ENCODE measurements at places on chromosomes 7 and 10.
A peak's percentile ranks its signal among the peaks of the same experiment; 100 is the strongest.

DNA sequence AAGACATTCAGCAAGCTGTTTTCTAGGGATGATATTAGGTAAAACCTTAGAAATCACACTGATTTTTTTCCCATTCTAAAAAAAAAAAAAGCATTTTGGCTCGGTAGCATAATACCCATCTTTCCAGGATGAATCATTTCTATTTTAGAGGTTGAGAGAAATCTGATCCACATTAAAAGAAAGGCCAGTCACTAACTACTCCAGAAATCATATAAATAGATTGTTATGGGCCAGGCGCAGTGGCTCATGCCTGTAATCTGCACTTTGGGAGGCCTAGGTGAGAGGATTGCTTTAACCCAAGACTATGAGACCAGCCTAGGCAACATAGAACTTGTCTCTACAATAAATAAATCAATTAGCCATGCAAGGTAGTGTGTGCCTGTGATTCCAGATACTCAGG is 164.3 kb downstream of the BAMBI start:
- no peak for DNase-seq

DNA sequence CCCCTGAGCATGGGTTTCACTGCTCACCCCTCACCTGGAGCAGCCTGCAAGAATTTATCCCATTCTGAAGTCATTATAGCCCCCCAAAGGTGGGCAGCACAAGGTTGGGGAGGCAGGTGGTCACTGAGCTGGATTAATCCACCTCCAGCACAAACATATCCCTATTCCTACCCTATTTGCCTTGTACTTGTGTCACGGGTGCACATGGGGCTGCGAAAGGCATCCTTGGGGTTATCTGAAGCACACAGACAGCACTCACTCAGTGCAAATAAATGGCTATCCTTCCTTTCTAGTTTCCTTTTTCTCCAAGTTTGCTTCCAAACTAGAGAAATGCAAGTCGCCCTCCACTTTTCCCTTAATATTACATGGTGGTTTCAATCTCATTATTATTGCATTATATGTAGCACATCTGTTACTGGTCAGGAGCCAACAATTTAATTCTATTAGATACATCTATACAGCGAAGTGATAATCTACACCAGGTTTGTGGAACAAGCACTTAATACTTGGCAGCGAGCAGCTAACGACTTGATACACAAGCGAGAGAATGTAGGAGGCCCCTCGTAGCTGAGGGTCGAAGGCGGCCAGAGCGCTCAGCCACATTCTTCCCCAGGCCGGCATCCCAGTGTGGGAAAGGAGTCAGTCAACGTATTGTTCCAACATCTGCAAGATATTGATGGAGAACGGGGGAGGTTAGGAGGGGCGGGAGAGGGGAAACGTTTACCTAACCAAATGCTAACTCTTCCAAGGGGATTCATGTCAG is 121.3 kb upstream of the HABP2 start:
- no peak for DNase-seq

GRCh38 chr10:36779238-36779846 is 346.1 kb upstream of the ANKRD30A start:
- no peak for DNase-seq

GRCh38 chr10:124763267-124763666 is 19.1 kb upstream of the FAM53B start:
- DNase-seq = no peak

DNA sequence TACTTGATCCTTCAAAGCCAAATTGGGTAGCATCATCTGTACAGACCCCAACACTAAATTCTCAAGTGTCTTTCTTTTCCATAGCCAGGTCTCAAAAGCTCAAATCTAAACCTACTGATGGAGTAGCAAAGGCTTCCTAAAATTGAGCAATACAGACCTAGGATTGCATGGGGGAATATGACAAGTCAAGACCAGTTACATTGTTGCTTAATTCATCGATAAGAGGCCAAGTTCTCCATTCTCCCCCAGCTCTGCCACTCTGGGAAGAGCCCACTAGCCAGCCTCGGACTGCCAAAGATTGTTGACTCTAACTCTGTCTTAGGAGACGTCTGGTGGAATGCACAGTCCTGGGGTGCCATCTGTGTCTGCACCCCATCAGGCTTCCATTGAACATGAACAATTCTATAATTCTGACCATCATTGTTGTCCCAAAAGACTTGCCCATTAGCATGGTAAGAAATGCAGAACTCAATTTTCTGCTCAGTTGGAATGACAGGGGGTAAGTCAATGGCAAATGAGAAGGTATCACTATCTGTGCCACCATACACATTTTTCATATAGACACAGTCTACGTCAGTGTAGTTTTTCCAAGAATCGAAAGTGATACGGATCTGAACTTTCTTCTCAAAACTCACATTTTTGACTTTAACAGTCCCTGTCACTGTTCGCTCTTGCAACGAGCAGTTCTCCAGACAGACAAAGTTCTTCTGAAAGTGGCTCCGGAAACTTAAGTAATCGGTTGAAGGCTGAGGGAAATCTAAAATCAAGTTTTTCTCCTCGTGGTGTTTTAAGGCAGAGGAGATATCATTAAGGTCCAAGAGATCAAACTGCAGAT is 2.9 kb downstream of the PPP1R3C start:
- DNase-seq = no peak

DNA sequence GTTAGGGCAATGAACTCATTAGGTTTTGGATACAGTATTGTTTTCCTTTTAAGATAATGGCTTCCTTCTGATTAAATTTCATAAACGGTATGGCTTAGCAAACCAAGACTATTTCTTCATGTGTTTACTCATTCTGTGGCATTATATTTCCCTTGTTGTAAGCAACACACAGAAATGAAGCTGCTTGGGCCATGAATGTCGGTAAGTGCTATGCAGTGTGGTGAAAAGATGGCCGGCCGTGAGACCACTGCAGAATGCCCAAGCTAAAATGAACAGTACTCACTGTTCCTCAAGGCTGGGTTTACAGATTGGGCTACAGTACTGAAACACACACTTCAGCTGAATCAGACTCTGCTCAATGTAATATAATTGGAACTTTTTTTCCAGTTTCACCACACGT is 8.1 kb downstream of the APBB1IP start:
- no peak for DNase-seq

GRCh38 chr7:28747854-28748253 is 210.3 kb downstream of the TRIL start:
- no peak for DNase-seq

- DNase-seq = no peak
Measured at GRCh38 chr10:16966991-16967865, 150.0 kb upstream of the RSU1 start.

DNA sequence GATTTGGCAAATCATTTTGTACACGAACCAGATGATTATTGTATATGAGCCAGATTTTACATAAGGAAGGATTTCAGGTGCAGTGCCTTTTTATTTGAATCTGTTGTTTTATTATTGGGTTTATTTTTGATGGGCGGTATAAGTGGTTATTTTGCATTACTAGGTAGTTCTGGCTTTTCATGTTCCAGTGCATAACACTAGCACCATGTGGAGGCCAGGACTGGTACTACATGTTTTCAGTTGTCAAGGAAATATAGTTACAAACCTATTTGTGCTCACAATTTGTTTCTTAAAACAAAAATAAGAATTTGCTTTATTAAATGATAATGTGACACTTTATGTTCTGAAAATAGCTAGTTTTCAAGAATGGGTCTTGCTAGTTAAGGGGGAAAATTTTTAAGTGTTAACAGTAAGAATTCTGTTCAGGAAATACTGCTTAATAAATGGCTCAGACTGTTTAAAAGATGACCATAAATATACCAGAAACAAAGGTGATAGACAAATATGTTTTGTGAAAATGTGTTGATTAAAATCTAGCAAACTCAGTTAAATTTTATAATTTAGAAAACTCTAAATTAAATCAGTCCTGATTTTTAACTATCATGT is 7.1 kb upstream of the SEMA3E start:
- DNase-seq = no peak

- no peak for DNase-seq
Measured at GRCh38 chr7:471191-471865, 48.3 kb downstream of the PDGFA start.

GRCh38 chr10:88095778-88096431 is 232.5 kb downstream of the PTEN start:
- no peak for DNase-seq

GRCh38 chr7:90532231-90532929 is 62.9 kb downstream of the PTTG1IP2 start:
- DNase-seq = no peak

DNA sequence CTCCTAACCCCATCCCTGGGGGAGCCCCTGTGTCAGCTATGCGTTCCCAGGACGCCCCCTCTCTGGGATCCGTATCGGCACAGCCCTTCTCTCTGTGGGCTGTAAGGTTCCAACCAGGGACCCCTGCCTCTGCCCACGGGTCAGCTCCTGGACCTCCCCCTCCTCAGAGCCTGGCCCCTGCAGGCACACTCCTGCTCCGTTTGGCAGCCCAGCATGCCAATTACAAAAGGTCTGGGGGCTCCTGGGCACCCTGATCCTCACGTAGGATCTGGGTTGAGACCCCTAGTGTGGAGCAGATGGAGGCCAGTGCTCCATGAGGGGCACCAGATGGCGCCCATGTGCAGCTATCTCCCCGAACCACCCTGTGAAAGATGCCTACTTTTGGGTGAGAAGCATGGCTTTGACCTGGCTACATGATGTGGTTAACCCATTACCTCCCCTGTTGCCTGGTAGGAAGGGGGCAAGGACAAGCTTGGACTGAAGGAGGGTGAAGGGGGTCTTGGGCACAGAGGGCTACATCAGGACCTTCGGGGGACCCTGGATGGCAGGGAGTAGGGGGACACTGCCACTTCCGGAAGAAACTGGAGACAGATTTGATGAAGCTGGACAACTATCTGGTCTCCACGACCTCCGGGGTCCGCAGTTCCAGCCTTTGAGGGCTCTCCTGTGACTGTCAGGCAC is 9.0 kb downstream of the TACR2 start:
- DNase-seq = no peak

GRCh38 chr10:91796331-91797047 is 1.7 kb upstream of the TNKS2 start:
- peak; percentile 38 for DNase-seq

DNA sequence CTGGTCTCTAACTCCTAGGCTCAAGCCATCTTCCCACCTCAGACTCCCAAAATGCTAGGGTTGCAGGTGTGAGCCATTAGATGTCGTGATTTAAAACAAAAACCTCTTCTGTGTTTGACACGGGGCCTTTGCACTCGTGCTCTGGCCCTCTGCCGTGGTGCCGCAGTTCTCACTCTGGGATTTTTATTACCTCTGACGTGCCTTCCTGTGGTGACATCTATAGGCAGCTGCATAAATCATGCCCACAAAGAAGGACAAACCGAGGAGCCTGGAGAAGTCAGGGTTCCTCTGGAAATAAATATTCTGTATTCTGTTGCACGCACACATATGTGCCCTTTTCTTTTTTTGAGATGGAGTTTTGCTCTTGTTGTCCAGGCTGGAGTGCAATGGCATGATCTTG is 25.9 kb upstream of the OCM start:
- DNase-seq = no peak

DNA sequence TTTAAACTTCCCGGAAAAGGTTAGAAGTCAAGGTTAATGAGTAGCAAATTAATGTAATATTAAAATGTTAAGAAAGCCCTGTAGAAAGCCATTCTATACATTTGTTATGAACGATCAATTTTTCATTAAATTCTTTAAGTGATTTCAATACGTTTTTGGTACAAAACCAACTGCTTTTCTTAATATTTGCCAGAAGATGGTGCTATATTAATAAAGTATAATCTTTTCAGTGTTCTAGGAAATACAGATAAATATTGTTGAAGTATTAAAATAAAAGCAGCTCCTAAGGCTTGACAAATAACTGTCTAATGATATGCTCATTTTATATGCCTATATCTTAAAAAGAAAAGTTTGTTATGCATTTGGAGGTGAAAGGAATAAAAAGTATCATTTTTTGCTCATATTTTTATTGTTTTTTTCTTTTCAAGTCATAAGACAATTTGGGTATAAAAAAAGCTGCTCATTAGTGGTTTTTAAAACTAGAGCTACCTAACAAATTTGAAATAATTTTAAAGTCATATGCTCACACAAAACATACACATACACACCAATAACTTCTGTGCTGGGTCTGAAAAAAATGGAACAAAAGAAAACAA is 130.3 kb upstream of the POT1 start:
- DNase-seq = no peak

DNA sequence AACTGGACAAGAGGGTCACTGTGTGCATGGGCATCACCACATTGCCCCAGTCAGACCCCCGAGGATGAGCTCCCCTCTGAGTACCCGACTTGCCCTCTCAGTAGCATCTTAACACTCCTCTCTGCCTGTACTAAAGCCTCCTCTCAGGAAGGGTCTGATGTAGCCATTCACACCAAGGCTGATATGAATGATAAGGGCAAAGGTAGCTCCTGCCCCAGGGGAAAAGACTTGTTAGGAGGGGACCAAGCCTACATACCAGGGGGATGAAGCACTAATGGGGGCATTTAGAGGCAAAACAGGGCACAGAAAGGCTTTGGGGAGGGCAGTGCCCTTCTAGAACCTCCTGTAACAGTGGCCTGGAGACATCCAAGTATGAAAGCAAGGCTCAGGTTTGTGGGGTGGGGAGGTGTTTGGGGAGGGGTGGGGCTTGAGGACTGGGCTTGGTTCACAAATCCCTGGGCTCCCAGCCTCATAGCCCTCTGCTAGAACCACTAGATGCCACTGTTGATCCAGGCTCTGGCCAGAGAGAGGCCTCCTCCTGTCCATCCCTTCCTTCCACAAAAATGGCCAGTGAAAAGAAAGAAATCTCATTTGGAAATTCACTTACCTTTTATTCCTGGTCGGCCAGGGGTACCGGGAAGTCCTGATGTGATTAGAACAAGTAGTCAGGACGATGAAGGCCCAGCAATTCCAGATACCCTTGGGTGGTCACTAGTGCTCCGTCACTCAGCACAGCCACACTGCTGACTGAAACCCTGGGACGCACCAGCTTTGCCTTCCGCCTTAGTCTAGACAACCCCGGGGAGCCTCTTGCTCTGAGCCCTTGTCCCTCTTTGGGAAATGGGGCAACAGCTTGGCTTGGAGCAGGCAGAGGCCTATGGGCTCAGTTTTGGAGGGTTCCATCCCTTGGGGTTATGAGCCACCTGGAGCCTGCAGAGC is 40.3 kb downstream of the COL17A1 start:
- no peak for DNase-seq

DNA sequence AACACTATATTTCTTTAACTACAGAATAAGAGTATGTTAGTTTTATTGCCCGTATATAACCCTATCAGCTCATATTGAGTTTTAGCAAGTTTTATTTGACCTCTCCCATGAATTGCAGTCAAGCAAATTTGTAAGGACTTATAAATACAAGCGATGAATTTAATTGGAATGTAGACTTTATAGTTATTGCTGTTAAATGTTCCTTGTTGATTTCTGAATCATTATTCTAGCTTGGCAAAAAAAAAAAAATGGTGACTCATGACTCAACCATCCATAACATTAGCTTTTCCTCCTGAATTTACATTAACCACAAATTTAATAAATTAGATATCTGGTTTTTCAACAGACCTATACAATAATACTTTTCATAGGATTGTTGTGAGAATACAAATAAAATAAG is 334.0 kb upstream of the LRRTM3 start:
- no peak for DNase-seq

GRCh38 chr10:132360766-132361447 is 28.9 kb downstream of the LRRC27 start:
- no peak for DNase-seq

- no peak for DNase-seq
Measured at GRCh38 chr7:117844678-117845077, 28.6 kb downstream of the CTTNBP2 start.

GRCh38 chr7:82714883-82715282 is 271.3 kb upstream of the CACNA2D1 start:
- no peak for DNase-seq

Measured in T-helper 17 cell (primary cell).